ENCODE measurements at places on chromosomes 6 and 20.

DNA sequence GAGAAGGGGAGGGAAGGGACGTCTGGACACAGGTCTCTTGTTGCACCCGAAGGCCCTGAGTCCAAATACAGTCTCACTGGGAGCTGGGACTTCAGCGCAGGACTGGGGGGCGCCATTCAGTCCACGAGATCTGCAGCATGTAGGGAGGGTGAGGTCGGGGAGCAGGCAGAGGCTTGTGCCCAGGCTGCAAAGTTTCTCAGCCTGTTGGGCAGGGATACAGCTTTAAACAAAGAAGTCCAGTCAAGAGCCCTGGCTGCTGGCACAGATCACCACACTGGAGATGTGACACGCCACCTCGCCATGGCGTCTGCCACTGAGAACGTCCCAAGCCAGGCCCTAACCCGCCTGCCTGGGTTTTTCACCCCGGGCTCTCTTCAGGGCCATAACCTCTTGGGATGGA is 256.6 kb downstream of the DLL1 start:
- no peak for DNase-seq

- DNase-seq: peak; percentile 64
These were observed 4.8 kb upstream of the TRIM40 start for GRCh38 chr6:30130887-30131862.

- no peak for DNase-seq
These were observed 166.7 kb downstream of the PRKN start for GRCh38 chr6:162560891-162561290.

GRCh38 chr20:51696304-51697071 is 71.7 kb downstream of the ATP9A start:
- DNase-seq: no peak

- DNase-seq: no peak
These were observed 162.8 kb downstream of the PTPRK start for GRCh38 chr6:128357392-128358130.
